GM04504 (cell line): ENCODE measurements at places on chromosomes 7 and 10.

GRCh38 chr7:3446786-3447185 is 145.7 kb downstream of the SDK1 start:
- no peak for DNase-seq

DNA sequence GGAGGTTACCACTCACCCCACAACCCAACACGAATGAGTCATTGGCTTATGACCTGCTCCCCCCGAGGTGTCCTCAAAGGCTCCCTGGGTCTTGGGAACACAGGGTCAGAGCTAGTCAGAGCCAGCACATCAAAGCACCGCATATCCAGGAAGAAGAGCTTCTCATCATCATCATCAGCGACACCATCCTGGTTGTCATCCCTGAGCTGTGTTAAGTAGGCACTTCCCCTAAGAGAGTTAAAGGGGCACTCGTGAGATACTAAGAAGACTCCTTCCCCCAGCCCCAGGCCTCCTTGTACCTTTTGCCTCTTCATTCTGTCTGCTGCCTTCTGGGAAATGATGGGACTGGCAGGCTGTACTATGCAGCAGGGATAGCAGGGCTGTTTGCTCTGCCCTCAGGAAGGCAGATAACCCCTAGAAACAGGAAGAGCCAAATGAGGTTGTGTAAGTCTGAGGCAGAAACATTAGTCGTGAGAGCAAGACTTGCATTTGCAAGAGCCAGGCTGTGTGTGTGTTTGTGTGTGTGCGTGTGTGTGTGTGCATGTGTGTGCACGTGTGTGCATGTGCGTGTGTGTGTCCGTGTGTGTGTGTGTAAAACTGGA is 11.1 kb upstream of the CPA1 start:
- no peak for DNase-seq

DNA sequence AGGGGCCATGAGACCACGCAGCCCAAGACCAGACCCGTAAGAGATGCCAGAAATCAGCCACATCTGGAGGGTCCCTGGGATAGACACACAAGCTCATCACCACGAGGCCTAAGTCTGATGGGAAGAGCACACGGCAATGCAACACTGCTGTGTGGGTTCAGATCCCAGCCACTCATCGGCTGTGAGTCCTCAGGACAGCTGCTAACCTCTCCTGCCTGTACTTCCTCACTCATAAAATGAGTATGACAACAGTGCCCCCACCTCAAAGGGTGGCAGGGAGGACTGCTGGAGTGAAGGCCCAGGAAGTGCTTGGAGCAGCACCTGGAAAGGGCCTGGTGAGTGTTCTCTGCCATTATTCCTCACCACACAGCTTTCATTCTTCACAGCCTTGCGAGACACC is 60.9 kb downstream of the MAD1L1 start:
- no peak for DNase-seq

DNA sequence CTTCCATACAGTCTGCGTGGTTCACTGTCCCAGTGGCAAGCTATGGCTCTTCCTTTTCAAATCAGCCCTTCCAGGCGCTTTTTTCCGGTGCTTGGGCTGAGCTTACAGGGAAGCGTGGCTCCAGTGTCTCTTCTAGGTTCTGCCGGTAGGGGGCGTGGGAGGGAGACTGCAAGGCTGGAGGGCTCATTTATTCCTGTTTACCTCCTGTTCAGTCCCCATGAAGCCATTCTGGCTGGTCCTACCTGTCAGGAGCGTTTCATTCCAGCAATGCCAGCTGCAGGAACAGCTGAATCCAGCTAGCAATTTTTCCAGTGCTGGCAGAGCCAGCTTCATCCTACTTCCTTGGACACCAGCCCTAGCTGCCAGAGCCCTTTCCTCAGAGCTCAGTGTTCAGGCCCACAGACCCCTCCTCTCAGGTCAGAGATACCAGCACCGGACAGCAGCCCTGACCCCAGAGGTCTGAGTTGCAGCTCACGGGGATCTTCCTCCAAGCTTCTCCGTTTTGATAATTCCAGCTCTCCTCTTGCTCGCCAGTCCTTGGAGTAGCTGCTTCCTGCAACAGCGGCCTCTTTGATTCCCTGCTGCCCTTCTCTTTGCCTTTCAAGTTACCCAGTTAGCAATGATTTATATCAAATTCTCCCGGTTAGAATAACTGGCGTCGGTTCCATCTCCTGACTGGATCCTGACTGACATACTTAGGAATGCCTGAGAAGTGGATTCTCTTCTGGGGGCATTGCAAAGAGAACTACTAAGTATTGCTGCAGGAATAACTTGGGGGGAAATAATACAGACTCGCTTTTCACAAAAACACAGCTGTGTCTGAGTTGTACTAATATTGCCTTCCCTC is 129.8 kb downstream of the FRMD4A start:
- DNase-seq = no peak

- DNase-seq = no peak
These were observed 1.6 kb downstream of the SAMD9L start for GRCh38 chr7:93146472-93147141.

DNA sequence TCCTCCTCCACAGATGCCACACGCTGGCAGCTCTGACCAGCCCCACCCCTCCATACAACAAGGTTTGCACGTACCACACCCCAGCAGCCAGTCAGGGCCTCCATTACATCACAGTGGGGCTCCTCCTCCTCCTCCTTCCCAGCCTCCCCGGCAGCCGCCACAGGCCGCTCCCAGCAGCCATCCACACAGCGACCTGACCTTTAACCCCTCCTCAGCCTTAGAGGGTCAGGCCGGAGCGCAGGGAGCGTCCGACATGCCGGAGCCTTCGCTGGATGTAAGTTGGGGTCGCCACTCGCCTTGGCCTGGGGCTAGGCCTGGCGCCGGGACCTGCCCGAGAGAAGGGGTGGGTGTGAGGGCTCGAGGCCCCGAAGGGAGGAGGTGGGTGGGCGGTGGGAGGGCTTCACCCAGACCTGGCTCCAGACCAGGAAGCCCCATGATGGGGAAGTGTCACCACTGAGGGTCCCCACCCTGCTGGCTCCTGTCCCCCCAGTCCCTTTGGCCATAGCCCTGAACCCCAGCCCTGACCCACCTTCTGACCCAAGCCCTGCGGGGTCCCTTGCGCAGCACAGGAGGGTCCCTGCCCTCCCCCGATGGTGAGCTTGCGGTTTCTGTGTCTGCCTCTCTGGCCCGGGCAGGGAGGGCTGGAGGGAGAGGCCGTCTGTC is 36.2 kb upstream of the PPIF start:
- no peak for DNase-seq

DNA sequence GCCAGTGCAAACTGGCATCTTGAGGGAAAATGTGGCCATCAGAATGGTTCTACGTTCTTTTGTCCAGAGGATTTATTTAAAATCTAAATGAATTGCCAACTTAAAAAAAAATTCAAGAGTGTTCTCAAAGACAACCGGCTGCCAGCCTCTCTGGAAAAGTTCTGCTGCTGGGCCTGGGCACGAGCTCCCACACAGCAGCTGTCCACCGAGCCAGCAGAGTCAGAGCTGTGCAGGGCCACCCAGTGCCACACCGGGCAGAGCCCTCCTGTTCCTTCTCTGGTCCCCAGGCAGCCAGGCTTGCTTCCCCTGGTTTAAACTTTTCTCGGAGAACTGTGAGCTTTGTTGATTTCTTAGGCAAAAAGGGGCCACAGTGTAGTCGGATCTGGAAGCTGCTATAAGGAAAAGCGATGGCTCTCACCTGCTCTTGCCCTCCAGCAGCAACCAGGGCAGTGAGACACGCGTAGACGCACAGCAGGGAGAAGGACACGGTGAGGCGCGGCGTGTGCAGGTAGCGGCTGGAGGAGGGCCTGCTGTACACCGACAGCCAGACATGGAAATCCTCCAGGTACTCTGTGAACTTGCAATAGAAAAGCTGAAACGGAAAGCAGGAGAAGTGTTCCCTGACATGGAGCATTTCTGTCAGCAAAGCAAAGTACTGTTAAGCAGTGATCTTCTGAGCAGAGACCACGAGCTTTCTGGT is 111.6 kb downstream of the PKD1L1 start:
- DNase-seq = no peak
